ENCODE measurements at places on chromosomes 16 and 17. TPM values are rescaled to one million over a fixed set of nuclear protein-coding genes. Genes with fewer than 3 reads are reported as not detected.

The DPEP3 gene
- 0.30 TPM for total RNA-seq

The KRT40 gene
- not detected for total RNA-seq

The LGALS9B gene
- not detected for total RNA-seq

The CYBA gene
- total RNA-seq, result 312 TPM

The SLC6A2 gene
- not detected for total RNA-seq

The G6PC1 gene
- total RNA-seq, result not detected

DNA sequence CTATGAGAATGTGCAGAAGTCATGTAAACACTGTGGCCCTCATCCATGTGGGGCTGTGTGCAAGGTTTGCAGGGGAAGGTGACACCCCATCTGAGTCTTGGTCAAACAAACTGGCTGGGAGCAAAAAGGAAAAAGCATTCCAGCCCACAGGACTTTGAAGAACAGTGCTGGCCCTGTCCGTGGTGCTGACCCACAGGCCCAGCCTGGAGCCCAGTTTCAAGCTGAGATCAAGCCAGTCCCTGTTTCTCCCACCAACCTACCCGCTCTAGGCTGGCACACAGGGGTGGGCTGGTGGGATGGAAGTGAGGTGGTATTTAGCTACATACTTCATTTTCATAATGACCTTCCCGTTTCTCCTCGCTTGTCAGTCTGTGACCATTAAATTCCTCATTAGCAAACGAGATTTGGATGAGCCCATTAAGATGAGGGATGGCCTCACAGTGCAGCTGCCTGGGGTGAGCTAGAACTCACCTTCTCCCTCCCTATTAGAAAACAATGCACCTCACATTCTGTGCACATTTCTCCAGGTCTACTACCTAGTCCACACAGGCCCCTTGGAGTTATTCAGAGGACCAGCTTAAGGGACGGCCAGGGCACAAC is 12.6 kb upstream of the RPL38 start:
- no peak for DNase-seq

- DNase-seq, result no peak
These were observed 14.1 kb upstream of the MAPK3 start for GRCh38 chr16:30136971-30137605.

GRCh38 chr17:4807605-4808377 is 839 bp downstream of the PLD2 start:
- no peak for DNase-seq

- no peak for DNase-seq
These were observed 1.8 kb upstream of the NPRL3 start for GRCh38 chr16:140175-140857.

DNA sequence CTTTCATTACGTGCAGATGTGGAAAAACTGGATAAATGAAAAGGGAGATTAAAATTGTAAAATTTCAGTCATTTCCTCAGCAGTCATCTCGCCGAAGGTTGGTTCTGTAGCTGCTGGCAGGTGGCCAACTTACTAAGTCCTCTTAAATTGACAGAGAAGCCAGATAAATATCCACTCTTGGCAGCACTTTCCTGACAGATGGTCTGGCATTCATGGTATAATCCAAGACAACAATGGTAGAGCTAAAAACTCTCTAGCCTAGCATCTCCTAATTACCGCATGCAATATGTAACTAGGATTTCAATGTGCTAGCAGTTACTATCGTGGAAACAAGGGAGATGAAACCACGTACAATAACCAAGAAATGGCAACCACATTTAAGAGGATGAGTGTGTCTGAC is 306.3 kb downstream of the CNTNAP4 start:
- no peak for DNase-seq

DNA sequence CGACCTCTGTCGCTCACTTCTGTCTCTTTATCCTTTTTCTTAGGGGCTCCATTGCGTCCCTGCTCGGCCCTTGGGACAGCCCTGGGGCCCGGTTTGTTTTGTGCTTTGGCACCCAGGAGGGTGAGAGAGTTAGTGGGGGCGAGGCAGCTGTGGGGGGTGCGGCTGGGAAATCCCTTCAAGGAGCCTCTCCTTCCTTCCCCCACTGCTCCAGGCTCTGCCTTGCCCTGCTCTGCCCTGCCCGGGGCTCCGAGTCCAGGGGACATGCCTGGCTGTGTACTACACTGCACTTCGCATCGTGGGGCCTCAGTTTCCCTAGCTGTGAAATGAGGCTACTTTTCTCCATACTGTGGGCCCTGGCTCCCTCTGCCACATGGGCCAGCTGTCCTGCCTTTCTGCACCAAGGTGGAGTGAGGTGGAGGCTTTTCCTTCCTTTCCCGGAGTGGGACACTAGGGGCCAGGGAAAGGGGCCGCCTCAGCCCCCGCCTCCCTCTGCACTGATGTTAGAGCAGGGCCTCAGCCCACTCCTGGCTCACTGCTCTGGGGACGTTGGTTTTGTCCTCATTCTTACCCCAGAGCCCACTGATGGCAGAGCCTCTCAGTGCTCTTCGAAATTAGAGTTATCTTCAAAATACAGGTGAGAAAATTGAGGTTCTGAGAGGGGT is 980 bp downstream of the LLGL1 start:
- DNase-seq, result no peak

Data from CD8-positive, alpha-beta T cell (primary cell).